Activated T-cell treated with anti-CD3 and anti-CD28 coated beads for 24 hours (primary cell): ENCODE measurements at places on chromosomes 1 and 21.

DNA sequence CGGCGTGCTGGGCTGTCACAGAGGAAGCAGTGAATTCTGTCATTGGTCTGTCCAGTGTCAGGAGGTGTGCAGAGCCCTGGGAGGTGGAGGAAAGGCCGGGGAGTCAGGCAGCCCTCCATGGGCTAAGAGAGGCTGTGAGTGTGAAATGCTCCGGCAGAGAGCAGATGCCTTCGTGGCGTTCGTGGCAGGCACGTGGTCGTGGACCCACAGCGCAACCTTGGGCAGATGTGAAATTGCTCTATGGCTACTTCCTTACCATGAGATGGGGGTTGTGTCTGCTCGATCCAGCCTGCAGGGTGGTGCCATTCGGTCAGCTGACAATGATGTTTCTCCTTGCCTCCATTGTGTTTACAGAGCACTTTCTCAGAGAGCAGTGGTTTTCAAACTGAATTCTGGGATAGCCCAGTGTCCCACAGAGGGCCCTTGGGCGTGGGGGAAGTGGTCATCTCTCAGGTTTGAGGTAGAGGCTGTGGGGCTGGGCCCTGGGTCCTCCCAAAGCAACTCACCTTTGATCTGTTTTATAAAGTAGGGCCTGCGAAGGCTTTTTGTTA lies 27.9 kb downstream of the TNFRSF1B start:
- DNase-seq: no peak

DNA sequence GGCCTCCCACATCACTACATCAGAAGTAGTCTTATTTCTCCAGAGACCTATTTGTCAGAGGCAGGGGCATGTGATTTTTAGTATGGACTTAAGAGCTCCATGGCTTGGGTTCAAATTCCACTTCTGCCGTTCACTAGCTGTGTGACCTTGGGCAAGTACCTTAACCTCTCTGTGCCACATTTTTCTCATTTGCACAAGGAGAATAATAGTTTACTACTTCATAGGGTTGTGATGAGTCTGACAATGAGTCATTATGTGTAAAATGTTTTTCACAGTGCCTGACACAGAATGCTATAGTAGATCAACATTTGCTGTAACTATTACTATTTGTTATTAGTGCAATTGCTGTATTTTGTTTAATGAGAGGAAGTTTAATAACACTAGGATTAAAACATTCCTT lies 200.6 kb downstream of the PRDM2 start:
- no peak for DNase-seq

GRCh38 chr1:230739564-230740290 lies 7.5 kb upstream of the CAPN9 start:
- DNase-seq: no peak

DNA sequence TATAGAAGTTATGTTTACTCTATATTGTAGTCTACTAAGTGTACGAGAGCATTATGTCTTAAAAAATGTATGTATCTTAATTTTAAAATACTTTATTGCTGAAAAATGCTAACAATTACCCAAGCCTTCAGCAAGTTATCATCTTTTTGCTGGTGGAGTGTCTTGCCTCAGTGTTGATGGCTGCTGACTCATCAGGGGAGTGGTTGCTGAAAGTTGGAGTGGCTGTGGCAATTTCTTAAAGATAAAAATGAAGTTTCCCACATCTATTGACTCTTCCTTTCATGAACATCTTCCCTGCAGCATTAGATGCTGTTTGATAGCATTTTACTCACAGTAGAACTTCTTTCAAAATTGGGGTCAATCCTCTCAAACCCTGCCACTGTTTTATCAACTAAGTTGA lies 95.8 kb downstream of the CDC7 start:
- no peak for DNase-seq

DNA sequence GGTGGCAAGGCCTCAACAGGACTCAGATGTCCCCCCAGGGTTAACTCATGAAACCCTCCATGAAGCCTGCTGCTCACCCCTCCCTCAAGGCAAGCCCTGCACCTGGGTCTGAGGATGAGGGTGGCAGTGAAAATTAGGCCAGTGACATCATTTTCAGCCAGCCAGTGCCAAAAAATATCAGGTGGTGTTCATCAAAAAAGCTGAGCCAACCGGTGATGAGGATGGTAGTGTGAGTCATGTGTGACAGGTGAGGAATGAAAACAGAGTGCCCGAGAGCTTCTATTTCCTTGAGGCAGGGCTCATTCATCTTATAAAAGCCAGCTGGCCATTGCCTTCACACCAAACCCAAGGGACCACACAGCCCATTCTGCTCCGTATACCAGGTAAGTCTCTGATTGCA lies at the start of gene SPRR1A:
SPRR1A (plus strand) TSS at position 339 of the 400 bp plus-strand sequence. CDS start 1,150 bp downstream, outside the sequence.
- DNase-seq: no peak
